ENCODE measurements at places on chromosomes 13 and 19.

DNA sequence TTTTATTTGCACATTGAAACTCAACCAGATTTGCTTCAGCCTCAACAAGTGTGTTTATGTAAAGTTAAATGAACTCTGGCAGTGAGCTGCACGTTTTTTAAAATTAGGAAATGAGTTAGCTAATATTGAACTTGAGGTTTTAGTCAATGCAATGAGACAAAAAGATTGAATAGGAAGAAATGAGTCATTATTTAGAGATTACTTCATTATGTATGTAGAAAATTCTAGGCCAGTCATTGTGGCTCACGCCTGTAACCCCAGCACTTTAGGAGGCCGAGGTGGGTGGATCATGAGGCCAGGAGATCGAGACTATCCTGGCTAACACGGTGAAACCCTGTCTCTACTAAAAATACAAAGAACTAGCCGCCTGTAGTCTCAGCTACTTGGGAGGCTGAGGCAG is 22.8 kb upstream of the CD70 start:
- DNase-seq = no peak

DNA sequence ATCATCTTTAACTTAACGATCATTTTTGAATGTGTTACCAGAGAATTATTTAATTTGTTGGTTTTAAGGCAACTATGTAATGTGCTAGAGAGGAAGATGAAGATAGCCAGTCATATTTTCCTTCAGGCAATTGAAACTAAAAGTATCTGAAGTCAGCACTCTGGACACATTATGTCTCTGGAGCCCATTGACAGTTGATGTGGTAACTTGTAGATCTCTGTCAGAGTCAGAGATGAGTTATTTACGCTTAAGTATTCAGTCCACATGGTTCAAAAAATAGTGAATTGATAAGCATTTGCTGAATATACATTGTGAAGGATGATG is 2.1 kb downstream of the ZMYM2 start:
- no peak for DNase-seq

- DNase-seq = peak; percentile 28
Observed at GRCh38 chr13:29105779-29106178, 285.6 kb downstream of the MTUS2 start.

DNA sequence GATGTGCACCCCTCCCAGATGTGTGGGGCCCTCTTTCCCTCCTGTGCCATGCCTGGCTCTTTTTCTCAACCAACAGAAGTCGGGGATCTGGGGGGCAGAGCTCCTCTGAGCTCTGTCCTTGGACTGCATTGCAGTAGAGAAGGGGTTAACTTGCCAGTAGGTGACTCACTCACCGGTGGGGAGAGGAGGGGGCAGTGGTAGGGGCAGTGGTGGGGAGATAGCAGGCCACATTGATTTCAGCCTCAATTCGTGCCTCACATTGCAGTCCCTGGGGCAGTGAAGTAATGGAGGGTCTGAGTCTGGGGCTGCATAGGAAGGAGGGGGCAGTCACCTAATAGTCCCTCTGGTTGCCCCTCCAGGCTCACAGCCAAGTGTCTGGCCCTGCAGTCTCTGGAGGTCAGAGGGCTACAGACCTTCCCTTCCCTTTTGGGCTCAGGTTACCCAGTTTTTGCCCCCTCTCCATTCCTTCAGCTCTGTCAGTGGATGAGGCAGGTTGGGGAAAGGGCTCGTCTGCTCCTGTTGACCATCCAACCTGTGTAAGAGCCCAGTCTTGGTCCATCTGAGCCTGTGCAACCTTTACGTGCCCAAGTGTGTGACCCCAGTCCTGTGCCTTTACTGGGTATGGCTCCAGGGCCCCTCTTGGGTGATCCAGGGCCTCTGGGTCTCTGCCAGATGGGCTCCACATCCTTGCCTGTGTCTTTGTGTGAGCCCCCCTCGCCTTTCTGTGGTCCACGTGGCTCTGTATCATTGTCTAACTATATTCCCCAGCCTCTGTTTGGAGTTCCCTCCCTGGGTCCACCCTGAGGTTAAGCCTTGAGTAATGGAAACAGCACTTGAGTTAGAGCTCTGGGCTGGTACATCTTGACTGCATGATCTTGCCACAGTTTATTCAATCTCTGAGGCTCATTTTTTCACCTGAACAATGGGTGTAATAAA is 13.0 kb downstream of the CIC start:
- peak; percentile 50 for DNase-seq

DNA sequence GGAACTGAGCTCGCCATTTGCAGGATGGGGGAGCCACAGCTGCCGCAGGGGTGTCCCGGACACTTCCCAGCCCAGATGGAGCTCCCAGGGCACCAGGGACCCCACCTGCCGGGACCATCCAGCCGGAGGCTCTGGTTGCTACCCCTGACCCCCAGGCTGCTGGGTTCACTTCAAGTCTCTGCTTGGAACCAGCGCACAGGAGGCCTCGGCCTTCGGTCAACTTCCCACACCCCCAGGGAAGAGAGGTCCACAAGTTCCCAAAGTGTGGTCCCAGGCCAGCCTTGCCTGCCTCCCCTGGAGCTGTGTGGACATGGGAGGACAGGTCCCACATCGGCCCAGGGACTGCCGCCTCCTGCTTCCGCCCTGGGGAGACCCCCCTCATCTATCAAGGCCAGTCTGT is 117.0 kb downstream of the TEX29 start:
- no peak for DNase-seq

DNA sequence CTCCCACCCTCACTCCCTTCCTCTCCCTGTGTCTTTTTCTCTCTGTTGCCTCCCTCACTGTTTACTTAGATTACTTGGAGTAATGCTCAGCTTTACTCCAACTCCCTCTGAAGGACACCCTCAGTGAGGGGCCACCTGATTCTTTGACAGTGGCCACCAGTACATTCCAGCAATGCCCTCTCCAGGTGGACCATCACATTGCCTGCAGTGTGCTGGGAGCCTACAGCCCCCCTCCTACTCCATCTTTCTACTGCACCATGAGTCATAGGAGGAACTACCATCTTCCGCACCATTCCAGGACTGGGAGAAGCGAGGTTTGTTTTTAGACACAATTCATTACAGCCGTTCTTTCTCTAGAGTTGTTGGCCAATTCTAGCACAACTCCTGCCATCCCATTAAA is 96.6 kb upstream of the POSTN start:
- DNase-seq = no peak

All from NCI-H82 (cell line).